ENCODE measurements at places on chromosomes 5 and 9.

DNA sequence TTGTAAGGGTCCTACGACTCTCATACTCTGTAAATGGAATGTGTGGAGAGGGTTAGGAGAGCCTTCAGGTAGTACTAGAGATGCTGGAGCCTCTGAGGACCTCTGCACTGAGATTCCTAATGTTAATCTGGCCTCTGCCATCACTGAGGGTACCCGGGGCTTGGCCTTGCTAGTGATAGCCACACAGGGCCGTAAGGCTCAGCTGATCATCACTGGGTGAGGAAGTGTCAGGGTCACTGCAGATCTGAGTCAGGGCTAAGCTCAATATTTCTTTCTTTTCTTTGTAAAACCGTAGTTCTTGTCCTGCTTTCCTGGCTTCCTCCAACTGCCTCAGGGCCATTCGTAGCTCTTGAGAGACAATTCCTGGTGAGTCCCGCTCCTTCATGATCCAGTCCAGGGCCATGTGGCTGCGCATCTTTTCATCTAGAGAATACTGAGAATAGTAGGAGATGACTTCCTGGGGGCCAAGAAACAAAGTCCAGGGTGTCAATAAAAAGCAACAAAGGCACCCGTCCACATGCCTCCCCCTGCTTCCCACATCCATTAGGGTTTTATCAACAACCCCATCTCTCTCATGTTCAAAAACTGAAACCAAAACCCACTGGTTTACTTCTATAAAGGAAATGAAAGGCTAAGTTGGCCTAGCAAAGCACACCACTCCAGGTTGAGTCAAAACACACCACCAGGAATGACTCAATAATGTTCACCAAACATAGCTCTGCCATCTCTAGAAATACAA is 47.7 kb downstream of the LIX1 start:
- peak; percentile 94 for DNase-seq

- DNase-seq: no peak
Observed at GRCh38 chr5:163135849-163136248, 301.5 kb upstream of the CCNG1 start.

DNA sequence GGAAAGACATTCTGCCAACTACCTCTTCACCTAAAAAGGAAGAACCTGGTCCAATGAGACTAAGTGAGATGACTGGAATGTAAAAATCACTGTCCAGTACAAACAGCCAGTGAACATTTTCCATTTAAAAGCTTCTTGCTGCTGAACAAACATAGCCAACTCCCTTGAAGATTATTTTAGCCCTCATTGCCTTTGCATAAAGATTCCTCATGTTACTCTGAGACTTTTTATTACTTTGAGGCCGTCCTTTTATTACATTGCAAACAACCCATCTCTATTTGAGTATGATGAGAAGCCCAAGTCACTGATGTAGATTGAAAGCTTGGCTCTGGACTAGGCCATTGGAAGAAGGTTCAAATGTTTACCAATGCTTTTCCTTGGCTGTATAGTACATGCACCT is 649.8 kb downstream of the CETN3 start:
- DNase-seq: no peak

GRCh38 chr5:58261605-58262004 is 198.3 kb downstream of the PLK2 start:
- DNase-seq: no peak

GRCh38 chr5:35281613-35282012 is 51.3 kb upstream of the PRLR start:
- no peak for DNase-seq

GRCh38 chr5:96338624-96339415 is 94.2 kb downstream of the PCSK1 start:
- no peak for DNase-seq

DNA sequence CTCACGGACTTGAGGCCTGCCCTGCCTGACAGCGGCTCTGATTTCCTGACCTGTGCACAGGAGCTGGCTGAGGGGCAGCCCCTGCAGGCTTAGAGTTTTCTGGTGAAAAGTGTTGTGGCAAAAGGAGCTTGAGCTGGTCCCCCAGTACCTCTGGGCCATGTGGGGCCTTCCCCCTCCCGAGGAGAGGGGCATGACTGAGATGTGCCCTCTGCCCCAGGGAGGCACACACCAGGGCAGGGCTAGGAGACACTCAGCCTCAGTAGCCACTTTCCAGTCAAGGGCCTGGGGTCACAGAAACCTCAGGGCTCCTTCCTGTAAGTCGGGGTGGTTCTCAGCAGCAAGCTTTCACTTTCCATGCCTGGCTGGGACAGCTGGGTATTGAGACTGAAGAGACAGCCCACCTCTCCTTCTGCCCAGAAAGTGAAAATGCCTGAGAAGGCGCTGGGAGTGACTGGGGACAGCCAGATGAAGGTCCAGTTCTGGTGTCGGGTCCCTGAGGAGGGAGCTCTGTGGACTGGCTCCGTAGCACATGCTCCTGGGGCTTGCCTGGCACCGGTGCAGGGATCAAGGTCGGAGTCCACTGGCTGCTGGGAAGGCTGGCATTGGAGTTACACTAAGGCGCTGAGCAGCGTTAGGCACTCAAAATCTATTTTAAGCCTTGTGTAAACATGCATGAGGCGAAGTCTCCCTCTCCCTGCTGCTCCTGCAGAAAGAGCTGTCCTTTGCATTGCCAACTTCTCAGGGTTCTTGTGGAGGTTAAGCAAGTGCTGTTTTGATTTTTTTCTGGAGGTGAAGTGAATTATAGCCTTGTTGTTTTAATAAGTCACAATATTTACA is 394.9 kb downstream of the GADD45G start:
- DNase-seq: peak; percentile 80

Measured in activated CD4-positive, alpha-beta T cell treated with anti-CD3 and anti-CD28 coated beads, Interleukin-2, amount 50 U/mL, for 16 hours (primary cell).